ENCODE measurements at places on chromosomes 5 and 9.

GRCh38 chr9:35729700-35730485, 2.1 kb downstream of the TLN1 start:
- DNase-seq = peak; percentile 60

- peak; percentile 67 for DNase-seq
These were observed 101.3 kb downstream of the RASEF start for GRCh38 chr9:82961504-82962125.

DNA sequence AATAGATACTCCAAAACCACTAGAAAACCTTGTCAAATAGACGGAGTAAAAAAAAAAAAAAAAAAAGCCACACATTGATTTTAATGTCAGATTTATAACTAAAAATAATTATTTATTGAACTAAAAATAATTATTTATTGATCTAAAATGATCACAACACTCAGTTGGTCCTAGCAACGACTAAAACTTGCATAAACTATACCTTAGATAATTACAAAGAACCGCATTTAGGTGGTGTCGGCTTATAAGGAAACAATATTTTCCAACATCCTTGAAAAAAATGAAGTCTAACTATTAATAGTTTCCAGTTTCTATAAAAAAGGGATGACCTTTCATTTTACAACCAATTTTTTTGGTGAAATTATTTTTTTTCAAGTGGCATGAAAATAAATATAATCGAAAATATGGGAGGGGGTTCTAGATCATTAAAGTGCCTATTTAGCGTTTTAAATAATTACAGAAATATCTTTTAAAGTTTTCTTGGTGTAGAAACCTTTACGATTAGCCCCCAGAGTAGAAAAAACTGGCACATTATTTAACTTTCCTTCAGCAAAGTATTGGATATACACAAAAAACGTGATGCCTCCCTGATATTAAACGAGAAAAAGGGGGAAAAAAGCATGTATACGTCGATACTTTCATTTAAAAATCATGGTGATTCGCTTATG, 3.7 kb downstream of the ARRDC3 start:
- no peak for DNase-seq

DNA sequence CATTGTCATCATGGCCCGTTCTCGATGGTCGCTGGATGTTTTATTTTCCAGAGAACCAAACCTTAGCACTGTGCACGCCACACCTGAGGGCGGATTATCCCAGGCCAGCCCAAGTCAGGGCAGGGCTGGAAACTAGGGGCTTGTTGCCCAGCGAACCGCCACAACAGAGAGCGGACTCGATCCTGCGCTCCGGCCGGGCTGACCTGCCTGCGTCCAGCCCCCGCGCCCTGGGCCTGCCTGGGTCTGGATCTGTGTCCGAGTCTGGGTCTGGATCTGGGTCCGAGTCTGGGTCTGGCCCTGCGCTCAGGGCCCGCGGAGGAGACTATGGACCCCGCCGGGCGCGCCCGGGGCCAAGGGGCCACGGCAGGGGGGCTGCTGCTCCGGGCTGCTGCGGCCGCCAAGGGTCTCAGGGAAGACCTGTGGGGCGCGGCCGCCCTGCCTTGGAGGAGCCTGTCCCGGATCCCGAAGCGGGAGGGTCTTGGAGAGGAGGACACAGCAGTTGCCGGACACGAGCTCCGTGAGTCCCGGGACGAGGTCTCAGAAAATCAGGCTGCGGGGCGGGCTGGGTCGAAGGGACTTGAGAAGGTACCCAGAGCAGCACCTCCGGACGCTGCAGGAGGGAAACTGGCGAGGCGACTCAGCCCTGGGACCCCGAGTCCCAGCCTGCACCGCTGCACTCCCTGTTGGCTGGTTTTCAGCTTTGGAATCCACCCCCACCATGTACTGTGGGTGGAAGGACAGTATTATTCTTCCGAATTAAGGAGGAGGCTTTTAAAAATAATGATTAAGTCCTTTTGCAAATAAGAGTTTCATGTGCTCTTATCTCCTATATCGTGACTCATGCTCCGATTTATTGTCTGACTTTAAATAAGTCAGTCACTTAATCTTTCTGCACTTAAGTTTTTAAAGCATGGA, at the start of gene ANKDD1B:
TSS of gene ANKDD1B (plus strand) at position 143 of the 915 bp plus-strand sequence. CDS start at position 325, 182 bp downstream.
- peak; percentile 40 for DNase-seq

- DNase-seq = no peak
These were observed 75.0 kb upstream of the SLC1A3 start for GRCh38 chr5:36531401-36531800.

DNA sequence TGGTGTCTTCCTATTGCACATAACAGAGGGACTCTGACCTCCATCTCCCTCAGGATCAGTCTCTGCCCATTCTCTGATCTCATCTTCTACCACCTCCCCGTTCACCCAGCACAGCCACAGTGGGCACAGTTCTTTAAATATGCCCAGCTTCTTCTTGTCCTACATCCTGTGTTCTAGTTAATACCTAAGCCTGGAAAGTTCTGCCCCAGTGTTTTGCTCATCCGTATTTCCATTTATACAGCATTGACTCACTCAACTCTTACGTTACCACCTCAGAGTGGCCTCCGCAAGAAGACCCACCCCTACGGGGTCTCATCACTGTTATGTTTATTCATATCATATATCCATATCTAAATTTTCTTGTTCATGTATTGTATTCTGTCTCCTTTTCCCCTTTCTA, 315.5 kb downstream of the ADGRV1 start:
- DNase-seq = no peak

DNA sequence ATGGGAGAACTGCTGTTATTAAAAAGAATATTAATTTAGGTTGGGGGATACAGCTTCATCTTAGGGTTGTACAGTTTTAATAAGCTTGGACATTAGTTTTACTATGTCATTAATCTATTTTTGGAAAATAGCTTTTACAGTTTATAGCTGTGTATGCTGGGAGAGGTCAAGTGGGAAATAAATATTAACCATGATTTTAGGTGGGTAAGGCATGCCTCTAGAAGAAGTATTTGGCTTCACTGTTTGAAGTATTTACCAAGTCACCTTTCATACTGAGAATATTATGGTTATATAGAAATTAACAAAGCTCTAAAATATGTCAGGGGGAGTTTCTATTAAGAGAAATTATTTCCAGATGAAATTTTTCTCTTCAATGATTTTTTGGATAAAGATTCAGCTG, 5.2 kb downstream of the C5orf22 start:
- no peak for DNase-seq

GRCh38 chr5:79961716-79962574, 29.1 kb downstream of the MTX3 start:
- no peak for DNase-seq

DNA sequence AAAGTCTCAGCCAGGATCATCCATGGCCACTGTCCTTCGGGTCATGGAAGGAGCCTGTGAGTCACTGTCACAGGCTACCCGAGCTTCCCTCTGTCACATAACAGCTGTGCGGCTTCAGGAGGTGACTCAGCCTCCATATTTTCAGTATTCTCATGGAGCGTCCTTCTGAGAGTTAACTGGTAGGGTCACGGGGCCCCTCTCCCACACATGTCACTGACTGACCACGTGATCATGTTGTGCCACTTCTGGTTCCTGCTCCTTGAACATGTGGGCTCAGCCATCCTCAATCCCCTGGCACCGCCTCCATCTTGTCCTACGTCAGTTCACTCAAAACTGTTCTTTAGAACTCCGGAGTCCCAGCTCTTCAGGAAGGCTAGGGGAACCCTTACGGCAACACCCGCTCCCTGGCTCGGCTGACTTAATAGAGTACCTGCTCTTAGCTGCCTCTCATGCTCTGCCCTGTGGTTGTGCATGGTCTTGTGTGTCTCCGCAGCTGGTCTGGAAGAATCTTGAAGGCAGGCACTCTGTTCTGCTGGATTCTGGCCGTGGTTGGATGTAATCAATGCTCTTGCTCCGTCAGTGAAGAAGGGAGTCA, 182.8 kb downstream of the ICE1 start:
- no peak for DNase-seq

- no peak for DNase-seq
These were observed 82.2 kb upstream of the IL12B start for GRCh38 chr5:159412284-159413046.

DNA sequence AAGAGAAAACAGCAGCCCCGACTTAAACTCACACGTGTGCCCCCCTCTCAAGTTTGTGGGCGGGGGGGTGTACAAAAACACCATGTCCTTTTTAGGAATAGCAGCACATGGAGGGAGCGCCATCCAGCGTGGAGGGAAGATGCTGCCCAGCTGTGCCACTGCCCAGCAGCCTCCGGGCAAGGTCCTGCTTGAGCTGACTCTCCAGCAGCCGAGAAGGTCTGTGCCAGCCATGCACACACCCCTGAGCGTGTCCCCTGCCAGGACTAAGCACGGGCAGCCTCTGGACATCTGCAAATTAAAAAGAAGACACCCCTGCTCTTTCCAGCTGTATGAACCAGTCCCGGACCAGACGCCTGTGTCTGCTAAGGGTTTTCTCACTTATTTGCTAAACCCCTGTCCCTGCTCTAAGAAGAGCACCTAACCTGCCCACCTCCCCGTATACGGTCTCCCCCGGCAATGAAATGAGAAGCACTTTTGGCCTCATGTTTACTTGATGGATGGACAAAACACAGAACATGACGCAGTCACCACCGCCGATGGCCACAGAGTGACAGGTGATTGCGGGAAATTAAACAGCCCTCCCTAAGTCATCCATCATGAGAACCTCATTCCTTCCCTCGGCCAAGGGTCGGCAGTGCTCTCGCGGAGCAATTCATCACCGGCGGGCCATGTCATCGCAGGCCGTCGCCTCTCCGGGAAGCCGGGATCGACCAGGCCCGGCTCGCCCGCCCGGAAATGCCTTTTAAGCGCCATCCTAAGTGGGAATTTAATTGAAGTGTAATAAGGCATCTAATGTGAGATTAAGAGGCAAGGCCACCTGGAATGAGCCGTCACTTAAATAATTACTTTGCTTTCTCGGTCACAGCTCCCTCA, 96.9 kb downstream of the OLFM1 start:
- DNase-seq = no peak

- no peak for DNase-seq
These were observed 186.2 kb downstream of the GABBR2 start for GRCh38 chr9:98522487-98522886.

DNA sequence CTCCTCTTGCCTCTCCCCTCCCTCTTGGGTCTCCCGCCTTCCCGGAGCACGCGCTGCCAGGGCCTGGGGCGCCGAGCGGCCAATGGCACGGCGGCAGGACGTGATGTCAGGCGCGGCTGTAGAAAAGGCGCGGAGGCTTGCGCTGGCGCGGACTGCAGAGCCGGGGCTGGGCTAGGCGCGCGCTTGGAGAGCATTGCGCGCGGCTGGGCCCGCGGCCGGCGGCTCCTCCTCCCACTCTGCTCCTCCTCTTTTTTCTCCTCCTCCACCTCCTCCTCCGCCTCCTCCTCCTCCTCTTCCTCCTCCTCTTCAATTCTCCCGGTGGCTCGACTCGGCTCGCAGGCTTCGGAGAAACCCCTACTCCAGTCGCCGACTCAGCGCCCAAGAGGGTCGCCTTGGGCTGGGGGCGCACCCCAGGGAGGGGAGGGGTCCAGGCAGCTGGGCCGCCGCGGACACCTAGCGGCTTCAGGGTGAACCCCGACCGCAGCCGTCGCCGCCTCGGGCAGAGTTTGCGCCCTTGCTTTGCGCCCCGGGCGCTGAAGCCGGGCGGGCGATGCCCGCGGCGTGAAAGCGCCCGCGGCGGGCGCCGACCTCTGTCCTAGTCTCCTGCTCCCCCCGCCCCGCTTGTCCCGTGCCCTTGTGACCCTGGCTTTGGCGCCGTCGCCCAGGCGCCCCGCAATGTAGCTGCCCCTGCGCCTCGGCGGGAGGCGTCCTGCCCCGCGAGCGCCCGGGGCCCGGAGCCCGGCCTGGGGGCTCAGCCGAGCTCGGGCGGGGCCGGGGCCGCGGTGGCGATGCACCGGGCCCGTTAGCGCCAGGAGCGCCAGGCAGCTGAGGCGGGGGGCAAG, at the start of gene LHX2:
TSS of gene LHX2 (plus strand) at position 309 of the 842 bp plus-strand sequence. CDS start 581 bp downstream, outside the sequence.
- DNase-seq = peak; percentile 90

GRCh38 chr9:126508928-126509327, 104.8 kb upstream of the LMX1B start:
- DNase-seq = no peak

DNA sequence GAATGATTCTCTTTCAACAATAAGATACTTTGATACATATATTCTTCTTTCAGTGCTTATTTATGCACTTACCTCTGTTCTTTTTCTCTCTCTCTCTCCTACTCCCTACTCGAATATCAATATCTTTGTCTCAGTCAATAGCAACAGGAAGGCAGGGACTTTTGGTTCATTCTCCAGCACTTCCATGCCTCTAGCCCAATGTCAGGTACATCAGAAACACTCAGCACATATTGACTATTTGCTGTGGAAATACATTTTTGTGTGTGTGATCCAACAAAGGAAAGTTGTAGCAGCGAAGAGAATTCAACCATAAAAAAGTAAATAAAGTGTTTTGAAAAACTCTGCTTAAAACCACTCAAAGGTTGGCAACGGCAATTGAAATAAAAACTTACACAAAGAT, 12.6 kb downstream of the DIRAS2 start:
- DNase-seq = no peak

DNA sequence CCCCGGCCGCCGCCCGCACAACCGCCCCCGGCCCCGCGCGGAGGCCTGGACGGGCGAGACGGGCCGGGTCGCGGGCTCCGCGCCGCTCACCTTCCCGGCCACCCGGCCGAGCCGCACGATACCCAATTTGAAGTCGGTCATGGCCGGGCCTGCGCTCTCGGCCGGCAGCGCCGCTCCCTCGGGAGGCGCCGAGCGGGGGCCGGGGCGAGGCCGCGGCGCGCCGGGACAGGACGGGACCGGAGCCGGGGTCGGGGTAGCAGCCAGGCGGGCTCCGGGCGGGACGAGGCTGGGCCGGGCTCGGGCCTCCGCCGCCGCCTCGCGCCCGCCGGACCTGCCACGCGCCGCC, 216 bp downstream of the ZMYND19 start:
- DNase-seq = no peak

- peak; percentile 47 for DNase-seq
These were observed 35.8 kb downstream of the SEC61B start for GRCh38 chr9:99257723-99258389.

DNA sequence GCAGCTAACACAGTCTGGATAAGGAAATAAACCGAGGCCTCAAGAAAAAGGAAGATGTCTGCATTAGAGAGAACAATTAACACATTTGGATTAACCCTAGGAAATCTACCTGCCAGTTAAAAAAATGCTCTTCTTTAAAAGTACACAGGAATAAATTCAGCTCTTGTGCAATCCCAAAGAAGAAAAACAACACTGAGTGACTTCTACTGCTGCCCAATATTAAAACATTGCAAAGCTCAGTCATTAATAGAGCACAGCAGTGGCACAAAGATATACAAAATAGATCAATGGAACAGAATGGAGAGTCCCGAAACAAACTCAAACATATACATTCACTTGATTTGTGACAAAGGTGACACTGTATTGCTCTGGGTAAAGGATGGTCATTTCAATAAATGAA, 119.7 kb downstream of the GNAQ start:
- no peak for DNase-seq

- no peak for DNase-seq
These were observed 24.7 kb upstream of the NUDT12 start for GRCh38 chr5:103587185-103587748.

GRCh38 chr5:136094913-136095641, 37.6 kb upstream of the SMAD5 start:
- DNase-seq = no peak

DNA sequence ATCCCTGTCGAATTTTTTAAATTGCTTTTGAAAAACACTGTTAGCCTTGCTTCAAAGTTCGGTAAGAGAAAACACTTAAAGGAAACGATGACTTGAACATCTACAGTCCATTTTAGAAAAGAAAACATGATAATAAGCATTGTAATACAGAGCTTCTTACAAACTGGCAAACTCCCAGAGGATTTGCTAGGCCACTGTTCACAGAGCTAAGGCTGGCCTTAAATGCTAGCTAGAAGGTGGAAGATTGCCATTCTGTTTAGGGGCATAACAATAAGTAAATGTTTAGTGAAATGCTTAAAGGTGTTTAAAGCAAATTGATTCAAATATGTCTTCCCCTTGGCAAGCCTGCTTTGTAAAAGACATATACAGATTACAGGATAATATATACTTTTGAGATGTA, 169.6 kb downstream of the TLE4 start:
- DNase-seq = no peak

All from muscle of back (tissue), 13 donors.